Right lung (tissue), 10 donors: ENCODE measurements at places on chromosomes 5 and 9. TPM values are rescaled to one million over a fixed set of nuclear protein-coding genes. Genes with fewer than 3 reads are reported as not detected.
A peak's percentile ranks its signal among the peaks of the same experiment; 100 is the strongest.

The AGXT2 gene
- not detected for polyA plus RNA-seq

The GABRA1 gene
- polyA plus RNA-seq = 0.60 TPM

The RFX3 gene
- polyA plus RNA-seq = 20.1 TPM

The NEUROG1 gene
- polyA plus RNA-seq = not detected

The ARHGEF39 gene
- polyA plus RNA-seq = 10.9 TPM

DNA sequence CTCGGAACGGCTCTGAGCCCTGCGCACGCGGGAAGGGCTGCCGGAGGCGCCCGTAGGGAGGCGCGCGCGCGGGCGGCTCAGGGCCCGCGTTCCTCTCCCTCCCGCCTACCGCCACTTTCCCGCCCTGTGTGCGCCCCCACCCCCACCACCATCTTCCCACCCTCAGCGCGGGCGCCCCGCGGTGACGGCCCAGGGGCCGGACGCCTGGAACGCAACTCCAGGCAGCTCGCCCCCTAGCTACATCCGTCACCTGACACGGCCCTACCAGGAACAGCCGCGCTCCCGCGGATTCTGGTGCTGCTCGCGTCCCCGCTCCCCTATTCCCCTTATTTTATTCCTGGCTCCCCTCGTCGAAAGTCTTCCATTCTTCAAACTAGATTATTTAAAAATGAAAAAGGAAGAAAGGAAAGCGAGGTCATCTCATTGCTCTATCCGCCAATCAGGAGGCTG lies at the start of gene CDKN2B-AS1:
CDKN2B-AS1 (plus strand) TSS at position 236 of the 450 bp plus-strand sequence.
- no peak for DNase-seq

GRCh38 chr9:106961623-106962022 lies 98.7 kb downstream of the ZNF462 start:
- DNase-seq = no peak

DNA sequence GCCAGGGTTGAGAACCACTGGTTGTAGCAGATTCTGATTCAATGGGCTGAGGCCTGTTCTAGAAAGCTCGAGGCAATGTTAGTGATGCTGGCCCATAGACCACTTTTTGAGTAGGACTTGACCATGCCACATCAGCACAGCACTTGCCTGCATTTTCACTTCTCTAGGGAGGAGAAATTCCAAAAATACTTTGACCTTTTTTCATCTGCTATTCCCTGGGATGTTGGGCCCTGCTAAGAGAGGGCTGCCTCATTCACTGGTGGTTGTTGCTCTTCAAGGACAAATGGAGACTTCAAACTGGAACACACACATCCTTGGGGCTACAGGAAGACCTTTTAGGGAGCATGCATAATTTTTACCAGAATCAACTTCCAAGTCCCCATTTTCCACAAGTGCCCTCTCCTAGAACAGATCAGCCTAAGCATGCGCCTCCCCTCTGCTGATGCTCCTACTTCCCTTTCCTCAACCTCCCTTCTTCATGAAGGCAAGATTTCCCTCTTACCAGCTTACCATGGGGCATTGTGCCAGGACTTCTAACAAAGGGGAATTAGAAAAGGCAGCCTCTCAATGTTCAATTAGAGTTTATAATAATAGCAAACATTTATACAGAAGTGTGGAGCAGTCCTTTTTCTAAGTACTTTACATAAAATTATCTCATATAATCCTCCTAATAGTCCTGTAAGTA lies 12.7 kb upstream of the TGFBI start:
- DNase-seq = no peak

DNA sequence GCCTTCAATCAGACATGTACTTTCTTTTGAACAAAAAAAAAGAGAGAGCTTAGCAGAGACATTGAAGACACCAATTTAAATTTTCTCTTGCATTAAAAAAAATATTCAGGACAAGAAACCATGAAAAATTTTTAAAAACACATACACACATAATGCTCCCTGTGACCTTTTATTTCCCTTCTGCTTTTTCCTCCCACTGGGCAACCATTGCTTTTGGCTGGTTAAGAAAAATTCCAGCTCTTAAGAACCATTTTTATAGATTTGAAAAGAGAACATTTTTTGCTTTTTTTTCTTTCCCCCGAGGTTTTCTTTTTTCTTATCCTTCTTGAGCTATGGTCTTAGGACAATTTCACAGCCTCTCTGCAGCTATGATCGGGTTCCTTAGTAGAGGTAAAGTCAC lies 6.1 kb upstream of the HMHB1 start:
- DNase-seq = no peak

GRCh38 chr5:173055722-173055982 lies 500 bp upstream of the CREBRF start:
- DNase-seq = no peak

- no peak for DNase-seq
Observed at GRCh38 chr9:98606730-98607129, 102.0 kb downstream of the GABBR2 start.

DNA sequence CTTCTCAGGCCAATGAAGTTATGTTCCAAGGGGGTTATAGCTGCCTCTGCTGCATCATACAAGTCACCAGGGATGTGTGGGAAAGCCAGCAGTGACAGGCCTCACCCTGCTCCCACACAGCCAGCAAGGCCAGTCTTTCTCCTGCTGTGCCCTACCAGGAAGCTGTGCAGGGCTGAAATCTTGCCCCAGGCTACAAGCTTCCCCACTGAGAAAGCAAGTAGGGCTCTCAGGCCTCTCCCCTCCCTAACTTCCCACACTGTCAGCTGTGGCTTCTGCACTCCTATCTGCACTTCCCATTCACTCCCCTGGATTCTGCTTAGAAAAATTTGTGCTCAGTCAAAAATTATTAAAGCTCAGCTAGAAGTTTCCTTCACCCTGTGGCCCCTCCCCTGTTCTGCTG lies 611.2 kb upstream of the ZNF608 start:
- DNase-seq = no peak

DNA sequence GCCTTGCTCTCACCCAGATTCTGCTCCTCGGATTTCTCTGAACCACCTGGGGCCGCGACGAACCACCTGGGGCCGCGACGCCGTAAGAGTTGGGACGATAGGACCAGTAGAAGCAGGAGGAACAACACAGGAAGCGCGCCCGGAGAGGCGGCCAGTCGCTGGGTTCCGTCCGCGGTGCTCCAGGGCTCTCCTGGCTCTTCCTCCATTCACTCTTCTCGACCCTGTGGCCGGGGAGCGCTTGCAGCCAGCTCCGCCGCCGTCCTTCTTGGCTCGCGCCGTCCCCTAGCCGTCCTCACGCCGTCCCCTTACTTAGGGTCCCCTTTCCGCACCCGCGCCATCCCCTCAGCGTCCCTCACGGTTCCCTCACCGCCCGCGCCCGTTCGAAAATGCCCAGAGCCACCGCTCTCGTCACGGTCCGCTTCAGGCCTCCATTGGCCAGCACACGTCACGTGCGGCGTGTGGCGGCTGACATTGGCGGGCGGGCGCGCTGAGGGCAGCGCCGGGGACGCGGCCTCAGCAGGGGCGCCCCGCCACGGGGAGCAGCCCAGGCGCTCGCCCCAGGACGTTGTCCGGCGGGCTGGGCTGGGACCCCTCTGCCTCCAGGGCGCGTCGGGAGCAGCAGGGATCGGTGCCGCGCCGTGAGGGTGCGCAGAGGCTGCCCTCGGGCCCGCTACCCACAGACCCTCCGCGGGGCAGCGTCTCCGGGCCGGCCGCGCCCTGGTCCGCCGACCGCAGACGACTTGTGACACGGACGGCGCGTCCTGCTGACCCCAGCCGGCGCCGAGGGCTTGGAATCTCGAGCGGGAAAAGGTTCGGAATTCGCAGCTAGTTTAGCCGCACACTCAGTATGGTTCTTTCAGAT lies 53.7 kb upstream of the PTPDC1 start:
- DNase-seq = peak; percentile 92

- peak; percentile 50 for DNase-seq
Observed at GRCh38 chr5:36079200-36079781, 12.6 kb upstream of the UGT3A2 start.

DNA sequence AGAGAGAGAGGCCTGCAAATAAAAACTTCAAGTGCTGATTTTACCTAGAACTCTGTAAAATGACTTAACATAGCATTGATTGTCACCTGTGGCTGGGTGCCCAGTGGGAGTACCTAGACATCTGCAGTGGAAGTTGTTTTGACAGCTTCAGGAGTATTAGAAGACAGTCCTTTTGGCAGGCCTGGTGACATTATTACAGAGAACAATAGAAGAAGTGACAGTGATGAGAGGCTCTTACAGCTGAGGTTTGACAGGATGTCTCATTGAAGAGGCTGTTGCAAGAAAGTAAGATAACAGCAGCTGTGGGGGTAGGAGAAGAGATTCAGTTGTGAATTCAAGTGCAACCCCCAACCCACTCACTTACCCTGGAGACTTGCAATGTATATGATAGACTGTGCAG lies 27.9 kb upstream of the MUSK start:
- no peak for DNase-seq

GRCh38 chr9:2872250-2872930 lies 28.5 kb upstream of the PUM3 start:
- no peak for DNase-seq

DNA sequence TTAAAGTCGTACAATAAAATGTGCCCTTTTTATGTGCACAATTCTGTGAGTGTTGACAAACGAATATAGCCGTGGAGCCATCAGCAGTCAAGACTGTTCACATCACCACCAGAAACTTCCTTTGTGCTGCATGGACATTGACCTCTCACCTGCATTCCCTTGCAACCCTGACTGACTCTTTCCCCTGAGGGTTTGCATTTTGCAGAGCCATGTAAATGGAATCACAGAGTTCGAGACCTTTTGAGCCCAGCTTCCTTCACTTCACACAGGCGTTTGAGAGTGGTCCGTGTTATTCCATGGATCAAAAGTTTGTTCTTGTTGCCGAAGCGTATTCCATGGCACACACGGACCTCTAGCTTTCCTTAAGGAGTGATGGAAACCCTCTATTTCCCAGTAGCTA lies 328.2 kb downstream of the DRD1 start:
- DNase-seq = no peak

- no peak for DNase-seq
Observed at GRCh38 chr5:170223906-170224305, 8.9 kb upstream of the C5orf58 start.

DNA sequence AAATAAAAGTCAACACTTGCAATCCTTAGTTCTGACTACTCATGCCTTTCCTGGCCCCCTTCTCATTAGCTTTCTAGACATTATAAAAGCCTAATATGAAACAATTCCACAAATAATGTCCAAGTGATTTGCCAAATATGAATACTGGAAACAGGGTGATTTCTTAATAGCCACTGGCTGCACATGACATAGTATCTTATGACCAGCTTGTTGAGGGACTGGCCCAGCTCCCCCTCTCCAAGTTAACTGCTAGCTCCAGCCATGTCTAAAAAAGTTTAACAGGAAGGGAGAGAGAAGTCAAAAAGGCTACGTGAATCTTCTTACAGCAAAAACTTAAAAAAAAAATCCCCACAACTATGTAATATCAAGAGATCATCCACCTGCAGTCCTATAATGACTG lies 1.5 kb downstream of the CERT1 start:
- peak; percentile 19 for DNase-seq

DNA sequence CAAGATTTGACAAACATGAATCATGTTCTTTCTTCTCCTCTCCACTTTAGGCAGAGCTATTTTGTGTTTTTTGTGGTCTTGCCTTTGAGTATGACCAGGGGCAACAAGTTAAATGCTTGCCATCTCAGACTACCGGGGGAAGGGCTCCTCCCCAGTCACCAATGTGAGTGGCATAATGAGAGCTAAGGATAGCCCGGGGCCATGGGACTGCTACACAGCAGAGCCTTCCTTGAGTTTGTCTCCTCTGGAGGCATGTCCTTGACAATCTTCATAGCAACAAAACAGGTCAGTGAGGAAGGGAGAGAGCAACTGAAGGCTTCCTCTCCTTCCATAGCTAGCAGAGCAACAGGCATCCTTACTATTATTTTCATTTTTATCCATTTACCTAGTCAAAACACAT lies 299.3 kb downstream of the ENC1 start:
- DNase-seq = no peak

DNA sequence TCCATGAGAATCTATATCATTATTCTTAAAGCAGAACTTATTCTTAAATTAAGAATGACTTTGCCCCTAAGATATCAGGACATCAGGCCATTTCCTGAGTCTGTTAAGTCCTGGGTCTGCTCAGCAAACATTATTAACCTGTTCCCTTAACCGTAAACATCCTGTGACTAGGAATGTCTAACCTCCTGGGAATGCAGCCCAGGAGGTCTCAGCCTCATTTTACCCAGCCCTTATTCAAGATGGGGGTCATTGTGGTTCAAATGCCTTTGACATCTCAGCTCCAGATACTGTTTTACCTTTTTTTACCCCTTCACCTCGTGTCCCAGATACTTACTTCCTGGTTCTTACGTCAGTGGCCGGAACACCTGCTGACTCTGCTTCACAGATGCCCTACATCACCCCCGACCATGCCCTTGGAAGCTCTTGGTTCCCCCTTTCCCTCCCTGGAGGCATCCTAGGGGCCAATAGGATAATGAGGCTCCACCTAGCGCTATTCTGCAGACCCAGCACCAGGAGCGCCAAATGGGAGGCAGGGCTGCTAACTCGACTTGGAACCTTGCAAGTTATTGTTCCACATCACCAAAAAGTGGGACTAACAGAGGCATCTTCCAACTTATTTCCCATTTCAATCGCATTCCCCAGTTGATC lies 182.5 kb downstream of the MED10 start:
- no peak for DNase-seq

GRCh38 chr5:77633207-77633675 lies 5.3 kb downstream of the OTP start:
- DNase-seq = no peak

GRCh38 chr9:112149211-112149610 lies 25.9 kb downstream of the SUSD1 start:
- DNase-seq = no peak
